ENCODE measurements at places on chromosomes 2 and 18.

GRCh38 chr2:239396881-239397681 is 3.7 kb downstream of the HDAC4 start:
- DNase-seq: no peak

- DNase-seq: peak; percentile 96
Observed at GRCh38 chr2:241701399-241702154, at the start of gene ING5. Gene ING5, plus strand, starts transcription at chr2:241702039. Its CDS starts 27 bp downstream, at chr2:241702066.

GRCh38 chr2:148888986-148889385 is 14.0 kb downstream of the KIF5C start:
- no peak for DNase-seq

DNA sequence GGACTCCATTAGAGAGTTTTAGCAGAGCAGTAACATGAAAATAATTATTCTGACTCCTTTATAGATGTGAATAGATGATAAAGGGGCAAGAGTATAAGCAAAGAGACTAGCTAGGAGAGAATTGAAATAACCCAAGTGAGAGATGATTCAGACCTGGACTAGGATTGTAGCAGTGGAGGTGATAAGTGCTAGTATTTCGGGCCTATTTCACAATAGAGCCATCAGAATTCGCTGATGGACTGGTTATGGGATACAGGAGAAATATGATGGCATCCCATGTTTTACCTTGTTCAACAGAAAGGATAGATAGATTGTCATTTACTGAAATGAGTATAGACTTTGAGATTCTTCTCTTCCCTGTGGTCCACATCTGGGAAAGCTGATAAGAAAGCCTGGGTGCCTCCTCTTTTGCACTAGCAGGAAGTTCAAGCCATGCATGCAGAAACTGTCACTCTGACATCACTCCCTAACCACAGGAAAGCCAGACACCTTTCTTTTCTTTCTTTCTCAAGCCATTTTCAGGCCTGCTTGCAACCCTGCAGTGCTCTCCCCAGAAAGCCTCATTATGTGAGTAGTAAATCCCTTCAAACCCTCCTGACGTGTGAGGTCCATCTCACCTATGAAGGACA is 25.3 kb downstream of the DYNAP start:
- no peak for DNase-seq

GRCh38 chr2:63662028-63662804 is 73.5 kb downstream of the MDH1 start:
- no peak for DNase-seq

DNA sequence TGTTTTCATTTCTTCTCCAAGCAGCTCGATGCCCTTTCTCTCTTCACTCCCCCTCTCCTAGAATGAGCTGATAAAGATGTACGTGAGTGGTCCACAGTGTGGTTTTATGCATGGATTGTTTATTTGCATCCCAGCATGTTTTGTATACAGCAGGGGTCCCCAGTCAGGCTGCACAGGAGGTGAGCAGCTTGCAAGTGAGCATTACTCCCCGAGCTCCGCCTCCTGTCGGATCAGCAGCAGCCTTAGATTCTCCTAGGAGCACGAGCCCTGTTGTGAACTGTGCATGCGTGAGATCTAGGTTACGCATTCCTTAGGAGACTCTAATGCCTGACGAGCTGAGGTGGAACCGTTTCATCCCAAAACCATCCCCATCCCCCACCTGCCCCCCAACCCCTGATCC is 262.6 kb downstream of the AGAP1 start:
- no peak for DNase-seq

GRCh38 chr2:32732120-32732519 is 104.3 kb downstream of the TTC27 start:
- no peak for DNase-seq

DNA sequence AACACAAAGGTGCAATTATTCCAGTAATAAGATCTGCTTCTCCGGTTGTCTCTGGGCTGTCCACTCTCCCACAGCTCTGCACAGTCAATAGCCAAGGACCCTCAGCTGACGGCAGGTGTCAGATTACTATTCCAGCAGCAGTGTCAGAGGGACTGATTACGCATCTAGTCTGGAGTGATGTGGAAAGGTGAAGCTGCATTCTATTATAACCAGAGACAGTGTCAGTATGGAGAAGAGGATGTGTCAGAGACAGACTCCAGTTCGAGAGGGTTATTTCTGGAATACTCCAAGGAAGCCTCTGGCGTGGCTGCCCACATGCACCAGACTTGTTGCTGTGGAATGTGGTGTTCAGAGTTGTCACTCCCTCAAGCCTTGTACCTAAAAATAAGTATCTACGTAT is 163.6 kb upstream of the TMEM200C start:
- no peak for DNase-seq

DNA sequence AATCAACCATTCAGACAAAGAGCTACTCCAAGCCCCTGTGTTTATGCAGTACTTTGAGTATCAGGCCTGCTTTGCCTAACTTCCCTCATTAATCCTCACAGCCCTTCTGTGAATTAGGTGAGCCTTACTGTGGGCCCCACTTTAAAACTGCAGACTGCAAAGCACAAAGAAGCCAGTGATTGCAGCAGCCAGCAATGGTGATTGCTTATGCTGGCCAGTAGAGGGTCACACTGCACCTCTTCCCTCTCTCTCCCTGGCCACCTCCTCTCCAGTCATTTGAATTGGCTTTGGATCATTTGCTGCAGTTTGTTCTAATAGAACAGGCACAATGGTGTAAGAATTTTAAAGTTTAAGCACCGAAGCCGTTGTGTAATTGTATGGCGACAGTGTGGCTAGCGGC is 229.9 kb downstream of the AGPS start:
- no peak for DNase-seq

- no peak for DNase-seq
Observed at GRCh38 chr2:28352610-28353195, 40.0 kb upstream of the FOSL2 start.

GRCh38 chr2:1518867-1519530 is 105.7 kb downstream of the TPO start:
- DNase-seq: no peak

DNA sequence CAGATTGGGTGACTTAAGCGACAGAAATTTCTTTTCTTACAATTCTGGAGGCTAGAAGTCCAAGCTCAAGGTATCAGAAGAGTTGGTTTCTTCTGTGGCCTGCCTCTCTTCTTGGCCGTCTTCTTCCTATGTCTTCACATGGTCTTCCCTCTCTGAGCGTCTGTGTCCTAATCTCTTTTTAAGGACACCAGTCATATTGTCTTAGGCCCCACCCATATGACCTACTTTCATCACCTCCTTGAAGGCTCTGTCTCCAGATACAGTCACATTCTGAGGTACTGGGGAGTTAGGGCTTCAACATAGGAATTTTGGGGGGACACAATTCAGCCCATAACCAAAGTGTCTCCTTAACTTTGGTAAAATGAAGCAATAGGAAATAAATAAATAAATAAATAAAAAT is 110.9 kb upstream of the EPC2 start:
- no peak for DNase-seq

DNA sequence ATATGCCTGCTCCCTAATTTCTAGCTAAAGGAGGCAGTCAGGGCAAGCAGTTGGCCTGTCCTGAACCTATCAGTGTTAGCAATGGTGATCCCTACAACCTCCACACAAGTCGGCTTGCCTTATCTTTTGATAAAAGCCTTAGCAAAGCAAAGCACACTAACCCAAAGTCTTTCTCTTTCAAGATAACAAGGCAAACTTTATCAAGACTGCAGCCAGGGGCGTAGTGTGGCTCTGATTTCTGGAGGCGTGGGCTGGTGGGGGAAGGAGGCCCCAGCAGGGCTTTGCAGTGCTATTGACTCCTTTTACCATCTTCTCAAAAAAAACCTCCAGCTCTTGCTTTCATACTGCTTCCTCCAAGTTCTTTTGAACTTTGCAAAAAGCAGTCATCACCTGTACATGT is 40.2 kb upstream of the LAMA1 start:
- DNase-seq: no peak

GRCh38 chr2:40292291-40292690 is 159.6 kb downstream of the SLC8A1 start:
- no peak for DNase-seq

GRCh38 chr2:166388481-166389070 is 12.8 kb upstream of the SCN9A start:
- DNase-seq: no peak

DNA sequence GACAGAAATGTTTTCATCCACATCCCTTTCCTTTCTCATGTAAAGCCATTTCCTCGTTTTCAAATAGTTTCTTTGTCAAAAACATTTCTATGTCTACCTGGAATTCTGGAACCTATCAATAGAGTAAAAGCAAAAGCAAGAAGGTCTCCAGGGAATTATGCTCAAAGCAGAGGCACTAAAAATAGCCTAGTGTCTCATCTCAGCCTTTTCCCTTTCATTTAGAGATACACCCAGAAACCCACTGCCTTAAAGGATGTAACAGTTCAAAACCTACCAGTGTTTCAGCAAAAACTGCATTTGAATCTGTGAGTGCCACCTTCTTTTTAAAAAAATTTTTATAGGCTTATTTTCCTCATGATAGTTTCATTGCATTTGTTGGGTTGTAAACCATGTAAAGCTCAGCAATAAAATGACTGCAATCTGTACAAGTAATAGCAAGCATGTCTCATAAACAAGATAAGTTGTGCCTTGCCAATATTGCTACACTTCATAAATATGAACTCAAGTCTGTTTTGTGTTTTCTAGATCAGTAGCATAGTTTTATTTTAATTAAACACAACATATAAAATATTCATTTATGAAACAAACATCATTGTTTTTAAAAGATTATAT is 927.3 kb upstream of the ACVR2A start:
- no peak for DNase-seq

GRCh38 chr2:211723398-211723797 is 815.2 kb downstream of the ERBB4 start:
- DNase-seq: no peak

DNA sequence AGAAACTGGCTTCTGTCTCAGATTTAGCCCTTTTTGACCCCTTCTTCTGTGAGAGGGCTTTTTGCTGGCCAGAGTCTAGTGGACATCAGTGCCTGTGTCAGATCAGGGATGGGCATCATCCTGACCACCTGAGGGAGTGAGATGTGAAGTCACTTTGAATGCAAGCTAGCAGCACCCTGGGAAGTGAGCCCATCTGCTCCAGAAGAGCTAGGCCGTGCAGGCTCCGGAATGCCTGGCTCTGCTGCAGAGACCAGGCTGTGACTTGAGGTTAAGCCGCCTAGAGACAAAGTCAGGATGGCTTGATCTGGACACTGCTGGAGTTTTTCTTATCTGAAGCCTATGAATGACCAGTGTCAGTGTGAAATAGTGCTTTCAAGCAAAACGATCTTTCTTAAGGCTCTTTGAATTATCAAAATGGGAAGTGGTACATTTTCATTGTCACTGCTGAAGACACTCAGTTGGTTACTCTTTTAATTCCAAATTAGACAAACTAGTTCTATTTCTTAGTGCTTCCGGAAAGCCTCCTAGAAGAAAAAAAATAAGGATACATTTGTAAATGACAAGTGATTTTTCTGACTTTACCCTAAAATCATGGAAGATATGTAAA is 20.8 kb downstream of the DGUOK start:
- DNase-seq: no peak

DNA sequence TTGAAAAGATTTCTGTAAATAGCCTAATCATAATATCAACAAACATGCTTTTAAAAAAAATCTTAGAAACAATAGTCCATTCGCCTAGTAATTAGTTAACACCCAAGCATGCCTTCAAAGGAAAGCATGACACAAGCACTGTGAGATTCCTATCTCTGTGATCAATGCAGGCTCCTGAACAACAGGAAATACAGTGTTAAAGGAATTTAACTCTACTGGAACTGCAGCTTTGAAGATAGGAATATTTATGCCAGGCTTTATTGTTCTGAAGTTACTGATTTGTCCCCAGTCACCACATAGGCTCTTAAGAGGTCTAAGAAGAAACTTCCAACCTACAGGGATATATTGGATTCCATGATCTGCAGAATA is 15.4 kb upstream of the FAM124B start:
- DNase-seq: no peak

DNA sequence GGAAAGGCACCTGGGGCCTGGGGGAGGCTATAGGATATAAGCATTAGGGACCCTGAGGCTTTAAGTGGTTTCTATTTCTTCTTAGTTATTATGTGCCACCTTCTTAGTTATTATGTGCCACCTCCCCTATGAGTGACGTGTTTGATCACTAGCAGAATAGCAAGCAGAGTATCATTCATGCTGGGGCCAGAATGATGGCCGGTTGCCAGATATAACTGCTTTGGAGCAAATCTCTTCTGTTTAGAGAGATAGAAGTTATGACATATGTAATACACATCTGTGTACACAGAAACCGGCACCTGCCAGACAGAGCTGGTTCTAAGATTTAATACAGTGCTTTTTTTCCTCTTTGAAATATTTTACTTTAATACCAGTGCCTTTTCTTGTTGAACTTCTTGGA is 29.4 kb downstream of the LIPG start:
- no peak for DNase-seq

- DNase-seq: no peak
Observed at GRCh38 chr2:121372082-121372481, 87.1 kb upstream of the TFCP2L1 start.

DNA sequence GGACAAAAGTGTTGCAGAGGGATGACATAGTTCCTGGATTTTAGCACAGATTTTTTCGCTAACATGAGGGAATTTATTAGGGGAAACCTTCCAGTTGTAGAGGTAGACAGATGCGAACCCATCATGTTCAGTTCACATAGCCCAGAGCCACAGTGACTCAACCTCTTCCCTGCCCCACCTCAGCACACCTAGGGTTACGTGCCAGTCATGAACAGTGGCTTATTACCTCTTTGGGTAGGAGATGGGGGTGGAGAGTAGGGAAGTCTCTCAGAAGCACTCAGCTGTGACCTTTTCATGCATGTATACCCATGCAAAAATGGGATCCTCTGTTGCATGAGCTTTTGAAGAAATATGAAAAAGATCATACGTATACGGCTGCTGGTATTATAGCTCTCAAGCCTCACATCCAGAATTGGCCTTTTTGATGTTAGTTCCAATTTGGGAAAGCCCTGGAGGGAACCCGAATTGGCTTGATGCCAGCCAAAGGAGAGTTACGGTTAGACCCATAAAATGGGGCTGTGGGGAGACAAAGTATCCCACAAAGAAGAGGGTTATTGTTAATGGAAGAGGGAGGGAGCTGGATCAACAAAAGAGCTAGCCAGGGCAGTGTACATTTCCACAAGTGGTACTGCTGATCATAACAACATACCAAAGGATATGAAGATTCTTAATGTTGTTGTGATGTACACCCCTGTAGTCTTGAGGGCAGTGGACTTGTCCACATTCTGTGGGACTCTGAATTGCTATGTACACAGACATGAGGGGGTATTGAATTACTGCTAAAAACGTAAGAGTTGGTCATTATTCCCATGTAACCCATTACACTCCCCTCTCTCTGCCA is 4.9 kb downstream of the TANC1 start:
- DNase-seq: no peak

- DNase-seq: no peak
Observed at GRCh38 chr2:86414996-86415395, 26.2 kb upstream of the KDM3A start.

- no peak for DNase-seq
Observed at GRCh38 chr18:29605365-29605764, 1428.4 kb upstream of the CDH2 start.

- DNase-seq: no peak
Observed at GRCh38 chr2:149155988-149156387, 117.5 kb downstream of the LYPD6B start.

- no peak for DNase-seq
Observed at GRCh38 chr18:45119876-45120275, 439.2 kb downstream of the SETBP1 start.

Measured in activated naive CD4-positive, alpha-beta T cell (primary cell).